ENCODE measurements at places on chromosomes 16 and 17.

- no peak overlapping the region for H3K27ac ChIP-seq
- peaks cover 18% of the 10 kb centered on the region for H3K4me1 ChIP-seq
- no peak for DNase-seq
- H3K36me3 ChIP-seq, result no peaks in the 10 kb centered on the region
- H3K27me3 ChIP-seq, result peaks cover 61% of the 10 kb centered on the region
These were observed 1.6 kb downstream of the TOX3 start for GRCh38 chr16:52545222-52545897.

DNA sequence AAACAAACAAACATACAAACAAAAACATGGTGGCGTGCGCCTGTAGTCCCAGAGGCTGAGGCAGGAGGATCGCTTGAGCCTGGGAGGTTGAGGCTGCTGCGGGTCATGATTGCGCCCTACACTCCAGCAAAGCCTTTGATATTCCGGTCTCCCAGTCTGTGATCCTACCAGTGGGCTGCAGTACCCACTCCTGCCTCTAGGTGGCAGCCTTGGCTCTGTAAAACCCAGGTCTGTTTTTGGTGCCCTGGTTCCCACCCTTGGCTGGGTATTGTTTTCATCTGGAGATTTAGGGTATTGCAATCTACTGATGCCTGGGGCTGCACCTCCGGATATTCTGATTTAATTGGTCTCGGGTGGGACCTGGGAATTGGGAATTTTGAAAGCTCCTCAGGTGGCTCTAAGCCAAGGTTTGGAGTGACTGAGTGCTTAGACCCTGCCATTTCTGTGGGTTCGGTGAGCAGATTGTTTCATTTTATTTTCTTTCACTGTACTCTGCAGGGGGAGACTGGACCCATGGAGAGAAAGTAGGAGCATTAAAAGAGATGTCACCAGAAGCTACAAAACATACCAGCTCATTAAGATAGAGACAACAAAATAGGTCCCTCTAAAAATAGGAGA lies 40.5 kb downstream of the MYH3 start:
- peaks cover 9% of the 10 kb centered on the region for H3K4me1 ChIP-seq
- no peaks in the 10 kb centered on the region for H3K27me3 ChIP-seq
- peak; percentile 92 for DNase-seq
- H3K4me3 ChIP-seq, result no peak overlapping the region
- no peak overlapping the region for H3K27ac ChIP-seq

DNA sequence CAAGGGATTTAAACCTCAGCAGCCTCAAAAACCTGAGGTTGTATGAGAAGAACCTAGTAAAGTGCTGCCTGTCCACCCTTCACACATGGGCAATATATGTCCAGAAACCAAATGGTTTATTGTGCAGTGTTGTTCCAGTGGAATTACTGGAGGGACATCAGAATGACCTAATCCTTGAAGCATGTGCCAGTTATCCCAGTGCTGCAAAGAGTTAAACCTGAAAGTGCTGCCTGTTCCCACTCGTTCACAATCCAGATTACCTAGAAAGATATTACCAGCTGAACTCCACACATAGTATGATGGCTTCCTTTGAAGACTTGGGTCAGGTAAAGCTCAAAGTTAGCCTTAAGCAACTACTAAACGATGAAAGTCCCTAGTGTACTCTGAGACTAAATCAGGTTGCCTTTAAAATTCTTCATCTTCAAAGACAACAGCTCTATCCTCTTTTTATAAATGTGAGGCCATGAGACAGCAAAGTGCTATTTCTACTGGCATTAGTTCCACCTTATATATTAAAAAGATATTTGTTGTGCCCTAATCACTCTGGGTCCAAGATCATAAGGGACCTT lies 133.1 kb downstream of the SNX11 start:
- peaks cover 30% of the 10 kb centered on the region for H3K27me3 ChIP-seq
- H3K4me3 ChIP-seq, result no peak overlapping the region
- peaks cover 23% of the 10 kb centered on the region for H3K4me1 ChIP-seq
- H3K36me3 ChIP-seq, result no peaks in the 10 kb centered on the region

DNA sequence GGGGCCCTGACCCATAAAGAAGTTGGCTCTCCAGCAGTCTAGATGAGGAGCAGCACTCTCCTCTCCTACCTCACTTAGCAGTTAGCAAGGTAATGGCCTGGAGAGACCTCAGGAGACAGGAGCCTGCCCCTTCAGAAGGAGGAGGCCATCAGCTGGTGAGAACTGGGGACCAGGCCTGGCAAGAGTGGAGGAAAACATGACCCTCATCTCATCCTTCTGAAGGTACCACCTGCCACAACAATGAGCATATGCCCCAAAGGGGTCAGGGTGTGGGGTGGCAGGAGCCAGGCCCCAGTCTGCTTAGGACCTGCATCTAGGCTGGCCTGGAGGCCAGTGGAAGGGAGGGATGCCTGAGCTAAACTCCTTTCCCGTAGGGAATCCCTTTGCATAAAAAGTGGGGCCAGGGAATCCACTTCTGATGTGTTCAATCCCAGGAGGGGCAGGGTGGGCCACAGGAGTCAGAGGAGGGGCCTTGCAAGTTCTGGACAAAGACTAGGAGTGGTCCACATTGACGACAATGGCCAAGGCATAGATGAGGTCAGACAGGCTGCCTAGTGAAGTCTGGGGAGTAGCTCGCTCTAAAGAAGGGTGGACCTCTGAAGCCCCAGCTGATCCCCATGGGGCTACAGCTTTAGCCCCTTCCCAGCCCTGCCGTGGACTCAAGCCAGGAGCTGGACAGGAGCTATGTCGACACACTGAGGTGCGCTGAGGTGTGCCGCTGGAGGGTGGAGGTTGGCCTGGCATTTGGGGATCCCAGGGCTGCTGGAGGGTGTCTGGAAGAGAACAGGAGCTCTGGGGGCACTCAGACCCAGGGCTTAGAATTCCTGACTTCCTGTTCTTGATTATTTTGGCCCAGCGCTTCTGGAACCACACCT lies 986 bp downstream of the SEBOX start:
- H3K36me3 ChIP-seq, result peaks cover 12% of the 10 kb centered on the region
- H3K4me1 ChIP-seq, result no peaks in the 10 kb centered on the region

GRCh38 chr16:86212706-86213436 lies 297.5 kb upstream of the FOXF1 start:
- H3K36me3 ChIP-seq, result no peaks in the 10 kb centered on the region
- H3K4me1 ChIP-seq, result no peaks in the 10 kb centered on the region
- no peak overlapping the region for H3K4me3 ChIP-seq
- peaks cover 5% of the 10 kb centered on the region for H3K27me3 ChIP-seq

- H3K4me1 ChIP-seq, result no peaks in the 10 kb centered on the region
- no peak overlapping the region for H3K27ac ChIP-seq
- H3K27me3 ChIP-seq, result no peaks in the 10 kb centered on the region
These were observed 81.2 kb downstream of the ZNF18 start for GRCh38 chr17:11916091-11916490.

GRCh38 chr16:73176577-73177013 lies 128.7 kb upstream of the ZFHX3 start:
- peaks cover 33% of the 10 kb centered on the region for H3K4me1 ChIP-seq
- H3K27ac ChIP-seq, result no peak overlapping the region
- DNase-seq, result no peak
- H3K36me3 ChIP-seq, result no peaks in the 10 kb centered on the region

- H3K36me3 ChIP-seq, result no peaks in the 10 kb centered on the region
- peak overlapping the region; percentile 76 for H3K27ac ChIP-seq
- DNase-seq, result no peak
- H3K27me3 ChIP-seq, result no peaks in the 10 kb centered on the region
These were observed 586 bp downstream of the UBALD2 start for GRCh38 chr17:76265624-76266243.

DNA sequence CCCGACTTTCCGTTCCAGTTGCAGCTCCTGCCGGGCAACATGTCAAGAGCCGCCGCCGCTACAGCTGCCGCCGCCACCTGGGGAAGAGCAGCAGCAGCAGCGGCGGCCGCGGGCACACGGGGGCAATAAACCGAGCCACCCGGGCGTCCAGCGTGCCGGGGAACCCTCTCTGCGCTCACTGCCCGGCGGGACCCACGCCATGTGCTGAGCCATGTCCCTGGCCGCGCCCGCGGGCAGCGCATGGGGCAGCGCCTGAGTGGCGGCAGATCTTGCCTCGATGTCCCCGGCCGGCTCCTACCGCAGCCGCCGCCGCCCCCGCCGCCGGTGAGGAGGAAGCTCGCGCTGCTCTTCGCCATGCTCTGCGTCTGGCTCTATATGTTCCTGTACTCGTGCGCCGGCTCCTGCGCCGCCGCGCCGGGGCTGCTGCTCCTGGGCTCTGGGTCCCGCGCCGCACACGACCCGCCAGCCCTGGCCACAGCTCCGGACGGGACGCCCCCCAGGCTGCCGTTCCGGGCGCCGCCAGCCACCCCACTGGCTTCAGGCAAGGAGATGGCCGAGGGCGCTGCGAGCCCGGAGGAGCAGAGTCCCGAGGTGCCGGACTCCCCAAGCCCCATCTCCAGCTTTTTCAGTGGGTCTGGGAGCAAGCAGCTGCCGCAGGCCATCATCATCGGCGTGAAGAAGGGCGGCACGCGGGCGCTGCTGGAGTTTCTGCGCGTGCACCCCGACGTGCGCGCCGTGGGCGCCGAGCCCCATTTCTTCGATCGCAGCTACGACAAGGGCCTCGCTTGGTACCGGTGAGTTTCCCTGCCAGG lies 604 bp downstream of the HS3ST3B1 start:
- no peaks in the 10 kb centered on the region for H3K27me3 ChIP-seq
- peak overlapping the region; percentile 98 for H3K4me3 ChIP-seq
- H3K36me3 ChIP-seq, result peaks cover 7% of the 10 kb centered on the region
- peak; percentile 83 for DNase-seq
- H3K27ac ChIP-seq, result peak overlapping the region; percentile 90

GRCh38 chr17:79704691-79705090 lies 26.1 kb upstream of the ENPP7 start:
- peaks cover 11% of the 10 kb centered on the region for H3K27me3 ChIP-seq
- no peak overlapping the region for H3K4me3 ChIP-seq
- DNase-seq, result no peak
- H3K4me1 ChIP-seq, result peaks cover 2% of the 10 kb centered on the region

GRCh38 chr17:79992649-79993389 lies 42.9 kb downstream of the TBC1D16 start:
- peak overlapping the region; percentile 80 for H3K27ac ChIP-seq
- DNase-seq, result no peak
- peak overlapping the region; percentile 52 for H3K4me3 ChIP-seq
- H3K27me3 ChIP-seq, result no peaks in the 10 kb centered on the region
- H3K36me3 ChIP-seq, result no peaks in the 10 kb centered on the region

- H3K27me3 ChIP-seq, result no peaks in the 10 kb centered on the region
- peak overlapping the region; percentile 87 for H3K27ac ChIP-seq
- DNase-seq, result no peak
These were observed 1.7 kb downstream of the GPRC5C start for GRCh38 chr17:74433421-74434121.

- no peak for DNase-seq
- no peaks in the 10 kb centered on the region for H3K36me3 ChIP-seq
- H3K4me3 ChIP-seq, result no peak overlapping the region
These were observed 3.0 kb downstream of the PAQR4 start for GRCh38 chr16:2971985-2972784.

DNA sequence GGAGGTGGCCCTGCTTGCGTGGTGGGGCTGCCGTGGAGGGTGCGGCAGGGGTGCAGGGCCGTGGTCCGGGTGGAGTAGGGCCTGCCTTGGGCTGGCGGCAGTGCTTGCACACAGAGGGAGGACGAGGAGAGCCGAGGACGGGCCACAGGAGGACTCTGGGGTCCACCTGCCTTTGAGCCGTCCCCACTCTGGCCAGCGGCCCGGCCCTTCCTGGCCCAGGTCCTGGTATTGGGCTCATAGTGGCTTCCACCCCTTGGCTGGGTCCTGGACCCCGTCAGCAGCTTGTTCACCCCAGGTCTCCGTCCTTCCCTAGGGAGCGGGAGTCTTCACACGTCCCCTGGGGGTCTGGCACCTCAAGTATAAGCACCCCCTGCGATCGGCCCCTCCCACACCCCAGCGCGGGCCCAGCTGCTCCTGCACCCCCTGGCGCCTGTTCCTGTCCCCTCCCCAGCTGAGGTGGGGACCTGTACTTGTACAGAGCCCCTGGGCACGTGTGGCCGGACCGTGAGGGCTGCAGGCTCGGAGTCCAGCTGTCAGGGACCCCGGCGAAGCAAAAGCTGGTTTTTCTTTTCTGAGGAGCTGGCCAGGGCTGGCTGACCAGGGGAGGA lies 40.1 kb downstream of the SOX8 start:
- peaks cover 4% of the 10 kb centered on the region for H3K4me1 ChIP-seq
- H3K27ac ChIP-seq, result no peak overlapping the region
- no peak overlapping the region for H3K4me3 ChIP-seq
- no peaks in the 10 kb centered on the region for H3K36me3 ChIP-seq
- H3K27me3 ChIP-seq, result peaks cover 19% of the 10 kb centered on the region

- no peak for DNase-seq
- no peaks in the 10 kb centered on the region for H3K27me3 ChIP-seq
- no peaks in the 10 kb centered on the region for H3K36me3 ChIP-seq
- H3K4me3 ChIP-seq, result no peak overlapping the region
These were observed 80.9 kb downstream of the KLHDC4 start for GRCh38 chr16:87684711-87685404.

- H3K4me1 ChIP-seq, result no peaks in the 10 kb centered on the region
- no peak overlapping the region for H3K27ac ChIP-seq
- H3K27me3 ChIP-seq, result no peaks in the 10 kb centered on the region
These were observed 494.1 kb downstream of the TMEM114 start for GRCh38 chr16:8096211-8096610.

- H3K4me1 ChIP-seq, result no peaks in the 10 kb centered on the region
- no peaks in the 10 kb centered on the region for H3K36me3 ChIP-seq
- H3K27ac ChIP-seq, result no peak overlapping the region
These were observed 571.7 kb upstream of the GOT2 start for GRCh38 chr16:59305850-59306249.

GRCh38 chr17:2814481-2815341 lies 18.5 kb downstream of the RAP1GAP2 start:
- H3K4me3 ChIP-seq, result no peak overlapping the region
- no peak overlapping the region for H3K27ac ChIP-seq
- H3K36me3 ChIP-seq, result no peaks in the 10 kb centered on the region
- DNase-seq, result no peak
